Activated CD4-positive, CD25-positive, alpha-beta regulatory T cell (primary cell): ENCODE measurements at places on chromosomes 1 and 21.

- no peak for DNase-seq
These were observed 130.4 kb downstream of the RERE start for GRCh38 chr1:8687039-8687438.

DNA sequence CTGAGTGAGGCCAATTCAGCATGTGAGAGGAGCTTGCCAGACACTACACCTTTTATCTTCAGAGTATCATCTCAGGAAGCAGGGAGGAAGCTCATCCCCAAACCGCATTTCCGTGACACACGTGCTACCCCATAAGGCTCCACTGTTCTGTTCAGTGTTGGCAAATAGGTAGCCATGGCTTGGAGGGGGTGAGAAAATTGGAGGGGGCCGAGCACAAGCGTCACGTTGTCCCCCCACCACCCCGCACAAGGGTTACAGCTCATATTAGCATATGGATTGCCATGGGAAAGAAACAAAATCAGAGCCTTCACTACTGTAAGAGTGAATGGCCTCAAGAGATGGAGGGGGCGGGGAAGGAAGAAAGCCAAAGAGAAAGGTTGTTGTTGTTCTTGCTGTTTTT, 46.7 kb downstream of the OLIG1 start:
- no peak for DNase-seq

DNA sequence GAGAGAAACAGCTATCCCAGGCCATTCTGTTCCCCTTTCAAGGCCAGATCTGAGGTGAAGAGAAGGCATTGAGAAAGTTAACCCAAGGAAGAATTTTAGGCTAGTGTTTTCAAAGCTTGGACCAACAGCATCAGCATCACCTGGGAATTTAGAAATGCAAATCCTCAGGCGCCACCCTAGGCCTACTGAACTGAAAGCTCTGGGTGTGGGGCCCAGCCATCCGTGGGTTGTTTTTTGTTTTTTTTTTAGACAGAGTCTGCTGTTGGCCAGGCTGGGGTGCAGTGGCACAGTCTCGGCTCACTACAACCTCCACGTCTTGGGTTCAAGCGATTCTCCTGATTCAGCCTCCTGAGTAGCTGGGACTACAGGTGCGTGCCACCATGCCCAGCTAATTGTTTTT, 98.6 kb downstream of the RNF220 start:
- no peak for DNase-seq

DNA sequence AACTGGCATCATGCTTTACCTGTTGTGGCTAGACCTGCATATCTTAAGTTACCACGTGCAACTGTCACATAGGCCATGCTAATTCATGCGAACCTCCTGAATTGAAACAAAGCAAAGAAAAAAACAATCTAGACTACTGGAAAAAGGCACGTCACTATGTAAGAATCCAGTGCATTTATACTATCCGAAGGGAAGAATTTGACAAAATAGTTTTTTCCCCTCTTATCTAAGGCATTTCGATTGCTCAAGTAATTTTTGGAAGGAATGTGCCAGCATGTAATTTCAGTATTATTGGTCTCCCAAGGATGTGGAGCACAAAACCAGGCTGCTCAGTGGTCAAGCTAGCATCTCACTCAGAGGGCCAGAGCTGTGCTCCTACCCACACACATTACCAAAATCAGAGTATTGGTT, 31.5 kb upstream of the C1orf198 start:
- no peak for DNase-seq

DNA sequence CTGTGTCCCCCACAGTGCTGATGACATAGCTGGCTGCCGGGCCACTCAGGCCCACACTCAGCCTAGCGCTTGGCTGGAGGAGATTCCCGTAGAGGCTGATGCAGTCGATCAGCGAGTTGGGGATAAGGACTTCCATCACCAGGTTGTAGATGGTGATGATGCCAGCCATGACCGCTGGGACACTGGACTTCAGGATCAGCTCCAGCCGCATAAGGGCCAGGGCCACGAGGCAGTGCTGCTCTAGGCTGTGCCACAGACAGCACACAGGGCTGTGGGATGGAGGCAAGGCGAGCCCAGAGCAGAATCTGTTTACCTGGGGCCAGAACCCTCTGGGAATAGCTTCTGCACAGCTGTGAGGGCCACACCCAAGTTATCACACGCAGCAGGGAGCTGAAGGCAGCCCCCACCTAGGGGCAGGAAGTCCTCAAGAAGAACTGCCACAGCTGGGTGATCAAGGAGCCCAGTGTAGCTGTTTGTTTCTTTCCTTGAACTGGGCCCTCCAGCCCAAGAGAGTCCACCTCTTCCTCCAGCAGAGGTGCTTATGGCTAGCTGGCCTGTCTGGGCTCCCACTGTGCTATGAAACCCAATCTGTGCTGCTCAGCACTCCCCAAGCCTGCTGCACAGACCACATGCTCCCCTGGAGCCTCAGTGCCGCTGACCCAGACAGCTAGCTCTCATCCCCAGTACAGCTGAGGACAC, 6.2 kb downstream of the SLC2A1 start:
- no peak for DNase-seq

DNA sequence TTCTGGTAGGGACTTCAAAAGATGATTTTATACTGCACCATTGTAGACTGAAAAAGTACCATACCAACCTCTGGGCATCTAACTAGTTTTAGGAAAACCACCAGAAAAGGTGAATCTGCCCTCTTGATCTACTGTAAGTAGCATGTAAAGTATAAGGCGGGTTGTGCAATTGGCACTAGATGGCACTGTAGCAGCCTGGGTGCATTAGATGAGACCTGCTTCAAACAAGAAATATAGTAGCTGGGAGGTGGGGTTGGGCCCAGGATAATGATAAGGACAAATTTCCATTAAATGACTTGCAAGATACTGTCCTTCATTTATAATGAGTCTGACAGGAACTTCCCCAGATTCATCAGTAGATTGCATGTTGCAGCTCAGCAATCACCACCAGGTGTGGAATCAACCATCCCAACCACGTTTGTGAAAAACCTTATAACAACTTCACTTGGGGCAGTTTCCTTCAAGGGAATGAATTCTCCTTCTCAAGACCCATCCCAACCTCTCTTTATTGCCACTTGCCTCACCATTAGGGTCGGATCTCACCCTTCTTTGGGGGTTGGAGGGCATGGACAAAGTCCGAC, 37.3 kb upstream of the IL10 start:
- DNase-seq: no peak

DNA sequence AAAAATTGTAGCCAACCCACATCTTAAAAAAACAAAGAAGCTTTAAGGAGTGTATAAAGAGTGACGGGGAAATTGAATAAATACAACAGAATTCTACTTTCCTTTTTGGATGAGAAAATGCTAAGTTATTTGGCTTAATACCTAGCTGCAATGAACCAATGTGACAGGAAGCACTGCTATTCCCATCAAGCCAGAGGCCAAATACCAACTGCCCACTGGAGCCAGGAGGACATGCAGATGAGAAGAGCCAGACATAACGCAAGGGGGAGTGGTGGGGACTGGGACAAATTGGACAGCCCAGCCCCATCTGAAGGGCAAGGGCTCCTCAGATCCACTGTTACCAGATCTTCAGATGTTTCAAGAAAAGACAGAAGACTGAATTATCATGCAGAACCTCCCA, 25.7 kb downstream of the DNAJC11 start:
- DNase-seq: no peak

- DNase-seq: no peak
These were observed 271.6 kb downstream of the TRABD2B start for GRCh38 chr1:47725511-47725991.

- no peak for DNase-seq
These were observed 45.4 kb downstream of the NUAK2 start for GRCh38 chr1:205275916-205276688.
